ENCODE measurements at places on chromosomes 13 and 19. TPM values are rescaled to one million over a fixed set of nuclear protein-coding genes. Genes with fewer than 3 reads are reported as not detected.

DNA sequence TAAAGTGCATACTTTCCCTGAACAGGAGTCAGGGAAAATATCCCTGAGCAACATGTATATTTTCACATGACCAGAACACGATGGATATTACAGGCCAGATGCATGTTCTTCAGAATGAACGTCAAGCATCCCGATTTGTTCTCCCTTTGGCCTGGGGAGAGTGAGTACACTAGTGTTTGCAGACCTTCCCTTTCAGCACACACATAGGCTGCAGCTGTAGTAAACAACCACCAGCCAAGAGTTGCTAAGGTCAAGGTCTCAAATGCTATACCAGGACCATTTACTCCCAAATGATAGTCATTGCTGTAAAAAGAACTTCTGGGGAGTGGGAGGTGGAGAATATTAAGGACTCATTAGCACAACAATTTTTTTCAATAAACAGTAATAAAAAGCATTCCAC, 3.0 kb downstream of the KLF12 start:
- DNase-seq = no peak

- no peak for DNase-seq
Observed at GRCh38 chr13:112057736-112058518, 9.0 kb upstream of the SOX1 start.

GRCh38 chr19:46736531-46737297, 9.1 kb upstream of the FKRP start:
- DNase-seq = no peak

Gene ZNF285
- 7.7 TPM for total RNA-seq

Gene CCNA1
- 0.85 TPM for total RNA-seq

- DNase-seq = no peak
Observed at GRCh38 chr19:20969498-20969897, 46.4 kb downstream of the ZNF85 start.

Gene ZNF382
- 13.6 TPM for total RNA-seq

Gene GRIN3B
- total RNA-seq = not detected

GRCh38 chr19:8335343-8336071, 7.6 kb downstream of the KANK3 start:
- DNase-seq = no peak

DNA sequence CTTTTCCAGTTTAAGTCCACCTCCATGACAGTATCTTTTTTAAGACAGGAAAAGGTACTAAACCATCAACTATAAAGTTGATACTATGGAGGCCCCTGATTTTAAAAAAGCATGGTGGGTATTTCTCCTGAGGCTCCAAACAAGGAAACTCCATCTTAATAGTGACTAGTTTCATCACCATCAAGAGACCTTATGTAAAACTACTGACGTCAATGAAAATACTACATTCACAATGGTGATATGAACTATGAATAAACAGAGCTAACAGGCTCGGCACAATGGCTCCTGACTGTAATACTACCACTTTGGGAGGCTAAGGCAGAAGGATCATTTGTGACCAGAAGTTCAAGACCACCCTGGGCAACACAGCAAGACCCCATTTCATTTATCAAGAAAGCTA, 162.7 kb downstream of the KLF12 start:
- no peak for DNase-seq

DNA sequence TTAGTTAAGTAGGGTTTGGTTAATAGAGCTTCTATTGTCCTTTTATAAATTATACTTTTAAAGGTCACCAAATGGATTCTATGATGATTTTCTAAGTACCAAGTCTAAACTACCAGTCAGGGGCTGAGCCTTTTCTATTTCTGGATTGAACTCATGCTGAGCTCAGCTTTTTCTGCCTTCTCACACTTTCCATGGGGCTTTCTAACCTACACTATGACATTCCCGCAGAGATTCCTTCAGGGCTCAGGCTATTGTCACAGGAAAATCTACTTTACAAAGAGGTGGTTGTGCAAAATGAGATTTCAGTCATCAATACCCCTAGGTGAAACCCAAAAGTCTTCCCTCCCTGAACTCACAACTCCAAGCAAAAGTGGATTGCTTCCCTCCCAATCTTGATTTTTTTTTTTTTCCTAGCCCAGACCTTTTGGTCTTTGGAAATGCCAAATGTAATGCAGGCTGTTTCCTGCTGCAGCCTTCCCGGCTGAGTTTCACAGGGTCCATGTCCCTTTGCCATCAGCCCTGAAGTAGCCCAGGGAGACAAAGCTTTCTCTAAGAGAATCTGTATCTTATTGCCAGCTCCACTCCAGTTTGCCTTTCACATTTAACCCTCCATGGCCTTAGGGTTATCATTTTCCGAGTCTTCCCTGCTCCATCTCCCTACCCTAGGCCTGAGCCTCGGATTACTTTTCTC, 13.6 kb downstream of the C13orf42 start:
- no peak for DNase-seq

DNA sequence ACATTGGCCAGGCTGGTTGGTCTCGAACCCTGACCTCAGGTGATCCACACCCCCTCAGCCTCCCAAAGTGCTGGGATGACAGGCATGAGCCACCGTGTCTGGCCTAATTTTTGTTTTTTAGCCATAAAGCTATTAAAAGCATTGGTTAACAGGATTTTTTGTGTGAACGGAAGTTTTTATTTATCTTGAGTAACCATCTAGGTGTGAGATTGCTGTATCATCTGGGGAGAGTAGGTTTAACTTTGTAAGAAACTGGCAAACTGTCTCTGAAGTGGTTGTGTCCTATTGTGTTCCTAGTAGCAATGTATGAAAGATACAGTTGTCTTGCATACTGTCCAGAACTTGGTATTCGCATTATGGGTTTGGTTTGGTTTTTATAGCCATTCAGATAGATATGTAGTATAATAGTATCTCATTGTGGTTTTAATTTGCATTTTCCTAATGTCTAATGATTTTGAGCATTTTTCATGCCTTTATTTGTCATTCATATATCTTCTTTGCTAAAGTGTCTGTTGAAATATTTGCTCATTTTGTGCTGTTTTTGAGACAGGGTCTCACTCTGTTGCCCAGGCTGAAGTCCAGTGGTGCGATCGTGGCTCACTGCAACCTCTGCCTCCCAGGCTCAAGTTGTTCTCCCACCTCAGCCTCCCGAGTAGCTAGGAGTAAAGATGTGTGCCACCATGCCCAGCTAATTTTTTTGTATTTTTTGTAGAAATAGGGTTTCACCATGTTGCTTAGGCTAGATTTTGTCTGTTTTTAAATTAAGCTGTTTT, 13.5 kb upstream of the PLEKHF1 start:
- DNase-seq = no peak

DNA sequence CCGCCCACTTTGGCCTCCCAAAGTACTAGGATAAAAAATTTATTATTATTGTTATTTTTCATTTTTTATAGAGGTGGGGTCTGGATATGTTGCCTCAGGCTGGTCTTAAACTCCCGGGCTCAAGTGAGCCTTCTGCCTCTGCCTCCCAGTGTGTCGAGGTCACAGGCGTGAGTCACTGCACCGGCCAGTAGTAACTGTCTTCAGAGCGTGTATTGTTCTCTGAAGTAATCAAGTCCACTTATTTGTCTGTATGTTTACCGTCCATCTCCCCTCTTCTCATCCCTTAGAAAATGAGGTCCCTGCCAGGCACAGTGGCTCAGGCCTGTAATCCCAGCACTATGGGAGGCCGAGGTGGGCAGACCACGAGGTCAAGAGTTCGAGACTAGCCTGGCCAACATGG, 18.2 kb upstream of the SULT2B1 start:
- no peak for DNase-seq

GRCh38 chr13:31352467-31352866, 152.7 kb downstream of the B3GLCT start:
- no peak for DNase-seq

- DNase-seq = no peak
Observed at GRCh38 chr13:84132491-84132890, 250.2 kb upstream of the SLITRK1 start.

GRCh38 chr19:6531163-6531955, 533 bp downstream of the TNFSF9 start:
- DNase-seq = no peak

Gene FUT2
- total RNA-seq = not detected

GRCh38 chr13:63731896-63732295, 2316.2 kb upstream of the PCDH20 start:
- DNase-seq = no peak

- no peak for DNase-seq
Observed at GRCh38 chr19:50638600-50638999, 1.1 kb downstream of the SYT3 start.

Gene FBN3
- 0.85 TPM for total RNA-seq

DNA sequence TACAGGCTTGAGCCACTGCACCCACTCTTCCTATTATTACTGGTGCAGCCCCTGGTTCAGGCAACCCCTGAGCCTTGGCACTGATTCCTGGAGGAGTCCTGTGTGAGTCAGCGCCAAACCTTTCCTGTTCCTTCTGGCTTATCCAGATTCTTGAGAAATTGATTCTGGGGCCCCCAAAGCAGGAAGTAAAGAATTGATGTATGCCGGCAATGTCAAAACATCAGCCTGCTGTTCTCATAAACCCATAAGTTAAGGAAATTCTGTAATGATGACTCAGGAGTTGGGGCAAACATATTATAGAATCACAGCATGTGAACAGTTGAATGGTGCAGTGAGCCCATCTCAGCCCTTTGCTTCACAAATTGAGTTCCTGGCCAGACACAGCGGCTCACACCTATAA, 1.4 kb upstream of the OR7G3 start:
- DNase-seq = no peak

DNA sequence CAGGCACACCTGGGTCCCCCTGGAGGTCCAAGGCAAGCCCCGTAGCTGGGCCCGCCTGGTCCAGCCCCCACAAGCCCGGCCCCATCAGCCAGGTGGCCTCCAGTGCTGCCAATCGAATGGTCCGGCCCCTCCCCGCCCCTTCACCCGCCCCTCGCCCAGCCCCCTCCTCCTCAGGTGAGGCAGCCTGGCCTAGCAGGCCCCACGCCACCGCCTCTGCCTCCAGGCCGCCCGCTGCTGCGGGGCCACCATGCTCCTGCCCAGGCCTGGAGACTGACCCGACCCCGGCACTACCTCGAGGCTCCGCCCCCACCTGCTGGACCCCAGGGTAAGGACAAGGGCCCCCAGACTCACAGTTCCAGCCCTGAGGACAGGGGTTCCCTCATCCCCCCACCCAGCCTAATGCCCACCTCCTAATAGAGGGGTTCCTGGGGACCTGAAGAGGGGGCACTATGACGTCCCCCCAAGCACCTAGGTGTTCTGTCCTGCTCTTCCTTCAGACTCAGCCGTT, at the start of gene HPN:
HPN (plus strand) TSS at position 174 of the 508 bp plus-strand sequence. CDS start 786 bp downstream, outside the sequence.
- no peak for DNase-seq

GRCh38 chr13:30804474-30804873, 69.1 kb downstream of the ALOX5AP start:
- no peak for DNase-seq

DNA sequence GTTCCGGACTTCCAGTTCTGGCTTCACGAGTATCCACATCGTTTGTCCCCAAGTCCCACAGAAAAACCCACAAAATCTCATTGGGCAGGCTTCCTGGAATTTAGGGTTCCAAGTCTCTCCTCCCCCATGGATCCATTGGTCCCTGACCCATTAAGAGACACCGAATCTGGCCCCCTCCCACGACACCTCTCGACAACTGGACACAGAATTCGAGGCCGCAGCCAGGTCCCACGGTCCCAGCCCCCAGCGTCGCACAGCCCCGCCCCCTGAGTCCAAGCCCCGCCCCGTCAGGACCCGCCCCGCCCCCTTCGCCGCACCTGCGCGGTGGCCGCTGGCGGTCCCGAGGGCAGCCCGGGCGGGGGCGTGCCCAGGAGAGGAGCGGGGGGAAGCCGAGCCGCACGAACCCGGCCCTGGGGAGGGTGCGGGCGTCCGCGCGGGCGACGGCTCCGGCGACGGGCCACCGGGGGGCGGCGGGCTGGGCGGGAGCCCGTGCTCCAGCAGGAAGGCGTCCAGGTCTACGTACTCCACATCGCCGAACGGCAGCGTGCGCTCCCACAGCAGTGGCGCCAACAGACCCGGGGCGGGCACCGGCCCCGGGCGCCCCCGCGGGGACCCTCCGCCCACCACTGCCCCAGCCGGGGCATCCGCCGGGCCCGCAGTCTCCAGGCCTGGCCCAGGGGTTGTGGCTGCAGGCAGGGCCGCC, 1.8 kb downstream of the DBP start:
- peak; percentile 86 for DNase-seq

Gene HRC
- 5.1 TPM for total RNA-seq

GRCh38 chr13:21674490-21675009, 3.7 kb downstream of the FGF9 start:
- DNase-seq = no peak

Gene PCDH20
- total RNA-seq = 0.45 TPM

GRCh38 chr13:44730851-44731250, 154.7 kb upstream of the TSC22D1 start:
- DNase-seq = no peak

GRCh38 chr13:24851546-24851945, 87.6 kb downstream of the RNF17 start:
- no peak for DNase-seq

DNA sequence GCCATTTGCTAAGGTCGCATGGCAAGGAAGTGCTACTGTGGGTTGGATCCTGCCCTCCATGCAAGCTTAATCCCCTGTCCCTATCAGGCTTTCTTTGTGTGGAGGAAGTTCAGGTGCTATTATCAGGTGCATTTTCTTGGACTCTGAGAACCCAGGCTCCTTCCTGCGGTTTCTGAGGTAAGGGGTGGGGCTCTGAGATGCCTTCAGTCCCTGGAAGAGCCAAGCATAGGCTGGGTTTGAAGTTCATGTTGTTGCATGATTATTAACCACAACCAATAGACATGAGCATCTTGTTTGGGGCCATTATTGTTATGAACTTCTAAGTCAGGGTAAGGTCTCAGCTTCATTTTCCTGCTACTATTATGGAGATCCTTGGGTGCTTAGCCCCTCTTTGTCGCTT, 109.5 kb downstream of the NALCN start:
- no peak for DNase-seq

DNA sequence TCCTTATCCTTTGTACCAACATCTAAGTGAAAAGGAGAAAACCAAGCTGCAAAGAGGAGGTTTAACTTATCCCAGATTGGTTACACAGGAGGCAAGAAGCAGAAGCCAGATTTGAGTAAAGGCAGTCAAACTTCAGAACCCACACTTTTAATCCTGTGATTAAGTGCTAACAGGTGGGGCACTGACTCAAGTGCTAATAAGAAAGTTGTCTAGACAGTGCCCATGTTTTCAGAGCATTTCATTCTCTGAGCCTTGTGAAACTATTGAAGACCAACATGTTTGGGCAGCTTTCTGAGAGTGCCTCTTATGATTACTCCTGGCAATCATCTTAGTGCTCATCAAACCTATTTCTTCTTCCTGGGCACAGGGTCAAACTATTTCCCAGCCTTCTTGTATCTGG, 380.8 kb downstream of the KCNRG start:
- no peak for DNase-seq

- no peak for DNase-seq
Observed at GRCh38 chr19:2791876-2792275, 6.6 kb downstream of the THOP1 start.

GRCh38 chr19:17235300-17235970, 9.4 kb downstream of the OCEL1 start:
- peak; percentile 84 for DNase-seq

Gene ATP4B
- not detected for total RNA-seq

Gene KLK4
- total RNA-seq = 1.1 TPM

DNA sequence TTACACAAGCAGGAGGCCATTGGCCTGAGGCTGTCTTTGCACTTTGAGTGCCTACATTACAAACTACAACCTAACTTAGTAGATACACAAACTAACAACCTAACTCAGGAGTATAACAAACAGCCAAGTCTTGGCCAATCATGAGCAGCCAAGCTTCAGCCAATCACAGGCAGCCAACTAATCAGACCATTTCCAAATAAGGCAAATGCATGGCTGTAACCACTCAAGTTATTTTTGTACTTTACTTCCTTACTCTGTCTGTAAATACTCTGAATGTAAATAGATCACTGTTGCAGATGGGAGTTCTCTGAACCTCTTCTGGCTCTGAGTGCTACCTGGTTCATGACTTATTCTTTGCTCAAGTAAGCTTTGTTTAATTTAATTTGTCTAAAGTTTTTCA, 748.1 kb upstream of the SGCG start:
- no peak for DNase-seq

Gene SLC1A6
- not detected for total RNA-seq

Measured in sciatic nerve (tissue), 2 donors.